Stimulated activated CD4-positive, alpha-beta T cell treated with anti-CD3 and anti-CD28 coated beads, Interleukin-1b, Interleukin-23, amount 100 ng/mL, for 48 hours (primary cell): ENCODE measurements at places on chromosomes 7 and 10.

DNA sequence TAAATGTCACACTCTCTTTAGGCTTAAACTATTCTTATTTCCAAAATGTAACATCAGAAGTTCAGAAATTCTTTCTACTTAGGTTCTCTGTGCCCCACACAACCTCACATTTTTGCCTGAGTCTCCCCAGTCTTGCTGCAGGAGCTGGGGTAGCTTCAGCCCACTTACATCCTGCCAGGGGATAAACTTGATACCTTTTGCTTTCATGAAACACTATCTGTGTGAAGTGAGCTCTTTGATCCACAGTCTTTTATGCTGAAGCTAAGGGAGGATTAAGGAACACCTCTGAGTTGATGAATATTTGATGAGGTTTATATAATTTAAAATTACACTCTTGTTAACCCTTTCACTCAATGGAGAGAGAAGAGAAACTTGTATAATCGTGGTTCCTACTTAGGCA, 341.0 kb downstream of the AUTS2 start:
- no peak for DNase-seq

GRCh38 chr10:113069595-113069994, 119.5 kb downstream of the TCF7L2 start:
- no peak for DNase-seq

DNA sequence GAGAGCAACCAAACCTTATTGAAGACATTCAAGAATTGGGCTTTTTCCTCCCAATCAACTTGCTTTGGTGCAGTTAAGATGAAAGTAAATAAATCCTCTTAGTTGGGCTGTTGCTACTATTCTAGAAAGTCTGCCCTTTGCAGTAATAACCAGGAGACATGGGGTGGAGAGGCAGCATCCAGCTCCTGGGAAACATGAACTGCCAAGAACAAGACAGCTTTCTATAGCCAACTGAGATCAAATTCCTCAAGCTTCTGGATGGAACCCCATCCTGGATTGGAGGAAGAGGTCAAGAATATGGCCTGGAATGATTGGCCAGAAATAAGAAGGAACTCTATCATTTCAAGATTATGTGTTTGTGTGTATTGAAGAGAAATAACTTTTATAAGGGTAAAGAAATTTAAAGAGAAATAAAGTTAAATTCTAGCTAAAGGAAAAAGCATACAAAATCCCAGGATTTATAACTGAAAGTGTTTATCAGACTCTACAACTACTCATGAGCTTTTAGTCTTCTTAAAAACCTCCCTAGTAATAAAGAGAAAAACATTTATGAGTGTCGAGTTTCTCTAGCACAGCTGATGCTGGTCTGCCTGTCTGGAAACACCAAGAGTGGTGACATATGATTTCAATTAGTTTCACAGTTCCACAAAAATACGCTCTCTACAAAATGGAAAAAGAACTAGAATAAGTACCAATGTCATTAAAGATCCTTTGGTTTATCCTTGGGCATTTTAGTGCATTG, 70.1 kb upstream of the COL1A2 start:
- no peak for DNase-seq

- DNase-seq: no peak
Observed at GRCh38 chr7:97731736-97732564, at the start of gene TAC1. TSS of gene TAC1 (plus strand) at chr7:97732086. CDS start at chr7:97732613, 527 bp downstream.
